Peyer's patch (tissue), 4 donors: ENCODE measurements at places on chromosomes 3 and 15.

DNA sequence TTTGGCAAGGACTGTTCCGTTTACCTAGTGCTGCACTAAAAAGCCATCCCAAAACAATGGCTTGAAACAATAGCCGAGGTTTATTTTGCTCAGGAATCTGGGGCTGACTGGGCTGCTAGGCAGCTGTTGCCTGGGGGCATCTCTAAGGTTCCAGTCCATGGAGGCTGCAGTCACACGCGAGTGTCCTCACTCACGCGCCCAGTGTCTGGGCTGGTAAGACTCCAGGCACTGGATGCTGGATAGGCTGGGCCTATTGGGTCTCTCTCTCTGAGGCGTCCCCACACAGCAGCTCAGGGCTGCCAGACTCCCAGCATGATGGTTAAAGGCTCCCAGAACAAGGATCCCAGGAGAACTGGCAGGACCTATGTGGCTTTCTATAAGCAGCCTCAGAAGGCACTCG is 34.2 kb downstream of the ALS2CL start:
- DNase-seq: no peak

DNA sequence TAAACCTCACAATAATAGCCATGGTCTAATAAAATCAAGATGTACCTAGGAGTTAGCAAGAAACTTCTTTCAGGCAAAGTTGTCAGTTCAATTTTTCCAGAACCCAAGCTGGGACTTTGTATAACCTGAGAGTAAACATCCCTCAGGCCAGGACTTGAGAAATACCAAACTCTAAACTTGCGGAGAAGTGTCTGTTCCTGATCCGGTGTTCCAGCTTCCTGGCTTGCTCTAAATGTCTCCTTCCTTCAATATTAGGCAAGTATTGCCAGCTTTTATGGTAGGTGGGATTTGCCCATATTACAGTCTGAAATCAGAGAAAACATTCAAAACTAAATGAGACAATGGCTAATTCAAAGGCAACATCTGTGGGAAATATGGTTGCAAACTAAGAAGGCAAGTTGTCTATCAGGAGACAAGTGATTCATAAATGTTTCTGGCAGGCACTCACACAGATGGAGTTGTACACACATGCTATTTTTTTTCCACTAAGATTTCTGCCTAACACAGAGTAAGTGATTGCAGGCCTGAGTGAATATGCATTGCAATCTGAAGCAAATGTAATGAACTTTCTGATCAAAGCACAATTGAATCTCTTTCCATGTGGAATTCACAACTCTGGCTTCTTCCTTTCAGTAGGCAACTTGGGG is 88.3 kb upstream of the COL8A1 start:
- no peak for DNase-seq

- peak; percentile 64 for DNase-seq
Measured at GRCh38 chr15:77107531-77108355, 36.8 kb upstream of the TSPAN3 start.

DNA sequence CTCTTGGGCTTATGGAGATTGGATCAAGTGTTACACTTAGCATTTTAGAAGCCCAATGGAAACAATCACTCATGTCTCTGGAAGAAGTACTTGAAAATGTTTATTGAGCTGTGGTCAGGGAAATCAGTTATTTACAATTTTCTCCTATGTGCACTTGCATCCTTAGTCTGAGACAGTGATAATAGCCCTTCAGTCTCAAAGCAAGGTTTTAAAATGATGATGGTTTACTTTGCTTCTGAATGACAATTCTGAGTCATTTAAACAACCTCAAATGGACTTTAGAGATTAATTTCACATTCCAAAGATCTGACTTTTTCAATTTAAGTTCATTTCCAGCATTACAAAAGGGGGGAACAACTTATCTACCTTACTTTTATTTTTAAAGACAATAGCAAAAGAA is 20.1 kb downstream of the TIPARP start:
- no peak for DNase-seq

- no peak for DNase-seq
Measured at GRCh38 chr3:175274056-175274455, 414.9 kb downstream of the NAALADL2 start.

DNA sequence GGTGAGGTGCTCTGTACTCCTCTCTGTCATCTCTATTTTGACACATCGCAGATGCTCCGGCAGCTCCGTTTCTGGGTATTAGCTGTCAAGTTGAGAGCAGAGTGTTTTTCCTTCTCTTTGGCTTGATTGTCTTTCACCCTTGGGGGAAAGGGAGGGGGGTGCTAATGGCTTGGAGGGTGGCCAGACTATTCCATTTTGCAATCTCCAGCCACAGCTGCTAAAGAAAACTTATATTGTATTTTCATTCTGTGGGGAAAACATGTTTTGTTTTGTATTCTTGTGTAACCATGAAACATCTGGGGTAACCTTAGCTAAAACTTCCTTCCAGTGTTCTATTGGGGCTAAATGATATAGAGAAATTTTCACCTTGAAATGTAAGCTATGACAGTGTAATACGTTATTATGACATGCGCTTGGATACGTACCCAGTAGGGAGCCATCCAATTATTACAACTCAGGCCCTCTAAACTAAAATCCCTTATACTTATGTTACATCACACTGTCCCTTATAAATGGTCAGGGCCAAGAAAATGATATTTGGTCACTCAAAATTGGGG is 14.0 kb upstream of the LARP6 start:
- no peak for DNase-seq

GRCh38 chr3:178297740-178298139 is 238.5 kb upstream of the KCNMB2 start:
- no peak for DNase-seq

GRCh38 chr15:70165716-70166284 is 68.1 kb upstream of the TLE3 start:
- DNase-seq: no peak

GRCh38 chr3:15217841-15218267 is 11.8 kb downstream of the CAPN7 start:
- no peak for DNase-seq

- no peak for DNase-seq
Measured at GRCh38 chr3:20837676-20838302, 651.8 kb upstream of the SGO1 start.

GRCh38 chr3:194787072-194787471 is 101.4 kb downstream of the FAM43A start:
- no peak for DNase-seq

GRCh38 chr15:101244889-101245668 is 6.8 kb downstream of the CHSY1 start:
- no peak for DNase-seq

DNA sequence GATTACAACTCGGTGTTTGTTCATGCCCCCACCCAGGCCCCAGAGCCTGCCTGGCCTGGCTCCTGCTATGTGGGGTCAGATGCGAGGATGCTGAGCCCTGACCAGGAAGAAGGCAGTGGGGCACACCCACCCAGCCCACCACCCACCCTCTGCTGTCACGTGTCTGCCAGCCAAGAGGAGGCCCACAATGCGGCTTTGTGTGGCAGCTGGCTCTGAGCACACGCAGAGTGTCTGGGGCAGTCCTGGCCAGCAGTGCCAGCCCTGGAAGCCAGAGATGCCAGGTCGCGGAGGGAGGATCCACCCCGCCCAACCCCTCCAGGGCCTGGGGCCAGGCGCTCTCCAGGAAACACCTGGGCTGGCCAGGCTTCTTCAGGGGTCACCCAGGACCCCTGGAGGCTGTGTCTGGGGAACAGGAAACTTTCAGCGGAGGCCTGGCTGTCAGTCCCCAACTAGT is 26.4 kb upstream of the KLF13 start:
- no peak for DNase-seq
